ENCODE measurements at places on chromosomes 7 and 10.

DNA sequence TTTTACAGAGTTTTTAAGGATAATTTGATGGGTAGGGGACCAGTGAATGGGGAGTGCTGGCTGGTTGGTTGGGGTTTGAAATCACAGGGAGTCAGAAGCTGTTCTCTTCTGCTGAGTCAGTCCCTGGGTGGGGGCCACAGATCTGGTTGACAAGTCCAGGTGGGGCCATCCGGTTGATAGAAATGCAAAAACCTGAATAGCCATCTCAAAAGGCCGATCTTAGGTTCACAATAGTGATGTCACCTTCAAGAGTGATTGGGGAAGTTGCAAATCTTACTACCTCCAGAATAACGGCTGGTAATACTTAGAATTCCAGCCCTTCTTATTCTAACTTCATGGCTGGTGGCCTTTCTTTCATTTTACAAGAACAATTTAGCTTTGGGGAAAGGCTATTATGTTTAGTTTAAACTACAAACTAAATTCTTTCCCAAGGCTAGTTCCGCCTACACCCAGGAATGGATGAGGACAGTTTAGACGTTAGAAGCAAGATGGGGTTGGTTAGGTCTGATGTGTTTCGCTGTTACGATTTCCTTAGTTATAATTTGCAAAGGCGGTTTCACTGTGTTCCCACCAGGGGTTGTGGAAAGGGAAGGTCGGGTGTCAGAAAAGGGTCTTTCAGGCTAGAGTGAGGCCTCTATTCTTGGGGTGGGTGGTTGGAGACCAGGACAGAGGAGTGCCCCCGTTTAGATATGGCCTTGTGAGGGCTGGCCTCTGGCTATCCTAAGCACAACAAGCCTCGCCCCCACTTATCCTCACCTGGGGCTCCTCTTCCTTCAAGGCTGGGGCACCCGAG lies 27.4 kb downstream of the IFT22 start:
- no peak for DNase-seq

DNA sequence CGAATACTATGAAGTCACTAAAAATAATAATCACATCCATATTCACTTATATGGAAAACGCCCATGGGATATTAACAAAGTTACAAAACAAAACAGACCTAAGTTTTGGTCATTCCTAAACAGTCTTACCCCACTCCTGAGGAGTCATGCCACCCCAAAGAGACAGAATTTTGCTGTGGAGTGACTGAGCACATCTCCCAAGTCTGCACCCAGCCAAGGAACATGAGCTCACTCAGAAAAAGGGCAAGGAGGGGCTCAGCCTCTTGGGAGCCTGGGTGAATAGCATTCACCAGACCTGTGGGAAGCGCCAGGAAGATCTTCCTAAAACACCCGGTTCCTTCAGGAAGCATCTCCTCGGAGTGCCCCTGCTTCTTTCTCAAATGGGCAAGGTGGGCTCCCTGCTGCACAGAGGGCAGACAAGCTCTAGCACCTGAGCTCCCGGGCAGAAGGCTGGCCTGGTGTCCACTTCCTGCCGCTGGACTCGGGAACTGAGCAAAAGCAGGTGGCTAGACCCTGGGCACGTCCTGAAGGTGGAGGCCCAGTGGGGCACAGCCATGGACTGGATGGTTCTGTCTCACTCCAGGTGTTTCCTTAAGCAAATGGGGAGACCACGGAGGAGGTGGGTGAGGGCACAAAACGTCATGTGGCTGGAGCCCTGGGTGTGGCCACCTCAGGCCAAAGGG lies 31.0 kb downstream of the TNS3 start:
- DNase-seq = no peak

- no peak for DNase-seq
These were observed 168.7 kb downstream of the LRRC4 start for GRCh38 chr7:127862525-127862924.

DNA sequence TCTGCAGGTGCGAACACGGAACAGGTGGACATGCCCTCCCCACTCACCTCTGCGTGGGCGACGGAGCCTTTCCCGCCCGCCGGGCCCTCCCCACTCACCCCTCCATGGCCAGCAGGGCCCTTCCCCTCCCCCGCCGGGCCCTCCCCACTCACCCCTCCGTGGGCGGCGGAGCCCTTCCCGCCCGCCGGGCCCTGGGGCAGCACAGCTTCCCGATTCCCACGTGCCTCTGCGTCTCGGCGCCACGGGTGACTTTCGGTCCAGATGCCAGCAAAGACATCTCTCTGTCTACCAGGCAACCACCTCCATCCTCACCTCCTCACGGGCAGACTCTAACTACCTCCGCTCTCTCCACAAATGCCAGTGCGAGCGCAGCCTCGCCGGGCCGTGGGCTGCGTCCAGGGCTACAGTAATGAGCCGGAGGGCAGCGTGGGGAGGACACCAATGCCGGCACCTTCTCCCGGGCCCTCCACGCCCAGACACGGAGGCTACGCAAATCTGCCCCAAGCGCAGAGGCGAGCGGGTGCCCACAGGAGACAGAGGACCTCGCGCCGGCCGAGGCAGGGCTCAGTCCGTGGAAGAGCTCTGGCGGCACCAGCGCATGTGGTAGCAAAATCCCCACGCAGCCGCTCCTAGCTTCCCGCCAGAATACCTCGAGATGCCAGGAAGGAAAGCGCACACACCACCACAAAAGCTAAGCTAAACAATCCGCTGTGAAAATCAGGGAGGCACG lies 21.8 kb downstream of the GPER1 start:
- DNase-seq = no peak

- no peak for DNase-seq
These were observed 104.6 kb downstream of the MBL2 start for GRCh38 chr10:52668024-52668423.

DNA sequence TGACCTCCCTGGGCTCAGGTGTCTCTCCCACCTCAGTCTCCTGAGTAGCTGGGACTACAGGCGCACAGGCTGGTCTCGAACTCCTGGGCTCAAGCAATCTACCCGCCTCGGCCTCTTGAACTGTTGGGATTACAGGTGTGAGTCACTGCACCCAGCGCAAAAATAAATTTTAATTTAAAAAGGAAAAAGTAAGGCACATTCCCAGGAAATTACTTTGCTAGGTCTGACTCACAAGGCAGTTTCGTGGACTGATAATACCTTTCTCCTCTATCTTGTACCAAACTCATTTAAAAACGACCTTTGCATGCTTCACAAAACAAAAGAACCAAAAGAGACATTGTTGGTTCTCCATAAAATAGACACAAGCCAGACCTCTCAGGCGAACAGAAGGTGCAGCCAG lies 29.7 kb downstream of the PARP12 start:
- no peak for DNase-seq
